Peyer's patch (tissue), 4 donors: ENCODE measurements at places on chromosomes 1 and 21. TPM values are rescaled to one million over a fixed set of nuclear protein-coding genes. Genes with fewer than 3 reads are reported as not detected.

DNA sequence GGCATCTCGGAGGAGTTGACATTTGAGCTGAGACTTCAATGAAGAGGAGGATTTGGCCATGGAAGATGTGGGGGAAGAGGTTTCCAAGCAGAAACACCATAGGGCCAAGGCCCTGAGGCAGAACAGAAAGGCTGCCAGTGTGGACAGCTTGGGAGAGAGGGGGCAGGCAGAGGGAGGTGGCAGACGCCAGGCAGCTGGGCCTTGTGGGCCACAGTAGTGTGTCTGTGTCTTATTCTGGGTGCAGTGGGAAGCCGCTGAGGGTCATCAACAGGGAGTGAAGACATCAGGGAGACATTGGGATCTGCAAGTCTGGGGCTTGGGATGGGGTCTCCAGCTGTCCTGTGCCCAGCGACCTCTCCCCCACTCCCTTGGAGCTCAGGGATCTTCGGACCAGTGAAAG lies 96.8 kb downstream of the LACTBL1 start:
- DNase-seq: no peak

DNA sequence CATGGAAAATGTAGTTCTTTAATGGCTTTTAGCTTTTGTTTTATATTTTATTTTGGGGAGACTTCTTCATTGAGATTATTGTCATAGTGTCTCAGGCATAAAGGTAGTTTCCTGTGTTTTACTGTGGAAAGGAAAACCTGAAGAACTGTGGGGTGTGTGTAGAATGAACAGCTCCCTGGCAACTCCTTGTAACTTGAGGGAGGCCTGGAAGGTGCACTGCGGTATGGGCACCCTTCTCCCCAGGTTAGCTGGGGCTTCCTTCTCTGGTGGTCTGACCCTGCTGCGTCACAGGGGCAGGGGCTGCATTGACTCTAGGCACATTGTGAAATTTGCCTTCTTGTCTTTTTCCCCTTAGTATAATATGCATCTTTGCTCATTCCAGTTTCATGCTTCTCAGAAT lies 1.7 kb downstream of the ATP1B1 start:
- no peak for DNase-seq

The AMY1C gene
- total RNA-seq: not detected

- no peak for DNase-seq
These were observed 250.8 kb upstream of the KIAA0040 start for GRCh38 chr1:175443332-175443731.

DNA sequence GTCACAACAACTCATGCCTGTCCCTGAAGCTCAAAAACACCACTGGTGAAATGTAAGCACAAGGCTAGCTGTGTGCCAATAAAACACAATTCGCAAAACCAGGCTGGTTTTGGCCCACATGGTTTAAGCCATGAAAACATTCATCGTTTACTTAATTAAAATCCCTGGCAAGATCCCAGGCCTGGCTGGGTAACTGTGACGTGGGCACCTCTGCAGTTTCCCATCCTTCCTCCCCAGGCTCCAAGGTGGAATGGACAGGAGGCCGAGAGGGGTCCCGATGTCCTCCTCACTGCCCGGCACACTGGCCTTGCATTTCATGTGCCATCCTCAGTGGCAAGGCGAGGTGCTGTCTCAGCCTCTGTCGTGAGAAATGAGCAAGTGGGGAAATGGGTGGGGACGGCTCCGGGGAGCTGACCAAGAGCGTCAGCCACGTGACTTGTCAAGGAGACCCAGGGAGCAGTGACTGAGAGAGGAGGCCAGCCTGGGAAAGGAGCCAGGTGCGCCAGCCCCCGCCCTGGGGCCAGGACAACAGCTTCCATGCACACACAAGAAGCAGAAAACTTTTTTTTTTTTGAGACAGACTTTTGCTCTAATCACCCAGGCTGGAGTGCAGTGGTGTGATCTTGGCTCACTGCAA lies 153.1 kb upstream of the RAB4A start:
- no peak for DNase-seq

GRCh38 chr21:38352536-38353219 lies 95.9 kb downstream of the KCNJ15 start:
- DNase-seq: no peak

DNA sequence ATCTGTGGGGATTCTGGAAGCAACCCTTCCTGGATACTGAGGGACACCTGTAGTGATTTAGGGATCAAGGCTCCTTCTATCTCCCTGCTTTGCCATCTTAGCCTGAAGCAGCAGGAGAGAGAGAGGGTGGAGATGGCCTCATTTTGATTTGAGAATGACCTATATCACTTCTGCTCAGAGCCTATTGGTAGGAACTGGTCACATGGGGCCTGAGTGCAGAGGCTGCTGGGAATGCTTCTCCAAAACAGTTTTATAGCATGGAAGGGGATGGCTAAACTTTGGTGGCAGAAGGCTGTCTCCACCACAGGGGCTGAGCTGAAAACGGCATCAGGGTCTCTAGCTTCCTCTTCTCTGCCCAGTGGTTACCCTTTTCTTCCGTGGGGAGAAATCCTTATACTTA lies 105.8 kb downstream of the TBX19 start:
- no peak for DNase-seq

GRCh38 chr21:28447462-28447861 lies 545.2 kb downstream of the LTN1 start:
- DNase-seq: no peak

The CCDC185 gene
- total RNA-seq: not detected

DNA sequence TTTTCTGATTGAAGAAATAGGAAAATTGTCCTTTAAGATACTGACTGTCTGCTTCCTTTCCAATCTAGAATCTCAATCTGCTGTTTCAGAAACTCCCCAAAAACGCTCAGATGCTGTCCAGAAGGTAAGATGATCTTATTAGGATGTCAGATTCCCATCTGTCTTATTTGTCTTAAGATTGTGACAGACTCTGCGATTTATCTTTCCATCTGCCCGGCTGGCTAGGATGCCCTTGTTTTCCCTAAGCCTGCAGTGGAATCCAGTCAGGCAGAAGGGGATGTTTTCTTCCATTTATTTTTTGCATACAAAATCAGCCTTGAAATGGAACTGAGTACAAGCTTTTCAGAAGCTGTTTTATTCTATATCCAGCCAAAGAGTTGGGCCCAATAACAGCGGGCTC lies 96.5 kb downstream of the FMN2 start:
- no peak for DNase-seq

- DNase-seq: no peak
These were observed 131.9 kb downstream of the AK5 start for GRCh38 chr1:77413541-77414335.

GRCh38 chr1:112721966-112722524 lies 6.9 kb upstream of the PPM1J start:
- no peak for DNase-seq

GRCh38 chr1:176765608-176766007 lies 302.6 kb downstream of the PAPPA2 start:
- DNase-seq: no peak

The LCE2B gene
- not detected for total RNA-seq

GRCh38 chr1:65939636-65940035 lies 146.9 kb downstream of the PDE4B start:
- no peak for DNase-seq

The C1orf141 gene
- not detected for total RNA-seq

The ATP5PF gene
- total RNA-seq: 74.8 TPM

DNA sequence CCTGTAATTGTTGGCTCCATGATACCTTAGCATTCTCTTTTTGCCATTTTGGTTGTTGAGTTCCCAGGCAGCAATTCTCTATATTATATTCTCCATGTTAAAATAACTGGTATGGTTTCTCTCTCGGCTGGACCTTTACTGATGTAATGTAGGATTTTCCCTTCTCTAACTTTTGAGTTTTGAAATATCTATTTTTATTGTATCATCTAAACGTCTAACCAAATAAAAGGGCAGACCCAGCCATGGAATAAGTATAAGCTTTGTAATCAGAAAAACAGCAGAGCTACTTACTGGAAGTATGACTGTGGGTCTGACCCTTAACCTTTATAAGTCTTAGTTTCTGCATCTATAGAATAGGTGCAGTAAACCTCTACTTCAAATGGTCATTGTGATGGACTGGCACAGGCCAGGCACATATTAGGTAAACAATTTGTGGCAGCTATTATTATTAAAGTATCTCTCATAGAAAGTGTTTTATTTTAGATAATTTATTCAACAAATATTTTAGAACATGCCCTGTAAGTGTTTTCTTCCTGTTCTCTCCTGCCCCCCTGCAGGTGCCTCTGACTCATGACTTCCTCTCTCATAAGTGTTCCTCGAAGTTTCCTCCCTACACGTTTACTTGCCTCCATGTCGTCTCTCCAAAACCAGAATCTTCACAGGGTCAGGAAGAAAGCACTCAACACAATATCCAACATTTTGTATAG lies 224.9 kb upstream of the FGGY start:
- no peak for DNase-seq

GRCh38 chr1:162548170-162548569 lies 13.4 kb upstream of the UAP1 start:
- no peak for DNase-seq

GRCh38 chr1:6002714-6003501 lies 10.7 kb upstream of the NPHP4 start:
- peak; percentile 36 for DNase-seq

GRCh38 chr1:207333620-207334019 lies 12.1 kb downstream of the CD55 start:
- DNase-seq: no peak

GRCh38 chr1:209368864-209369598 lies 214.5 kb upstream of the CAMK1G start:
- no peak for DNase-seq

DNA sequence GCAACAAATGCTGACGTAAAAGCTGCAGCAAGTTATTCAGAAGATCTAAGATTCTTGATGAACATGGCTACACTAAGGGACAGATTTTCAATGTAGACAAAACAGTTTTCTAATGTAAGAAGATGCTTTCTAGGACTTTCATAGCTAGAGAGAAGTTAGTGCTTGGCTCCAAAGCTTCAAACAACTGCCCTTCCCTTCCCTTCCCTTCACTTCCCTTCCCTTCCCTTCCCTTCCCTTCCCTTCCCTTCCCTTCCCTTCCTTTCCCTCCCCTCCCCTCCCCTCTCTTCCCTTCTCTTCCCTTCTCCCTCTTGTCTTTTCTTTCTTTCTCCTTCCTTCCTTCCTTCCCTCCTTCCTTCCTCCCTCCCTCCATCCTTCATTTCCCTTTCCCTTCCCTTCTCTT lies 365.3 kb upstream of the ADGRL4 start:
- DNase-seq: no peak

The AMY2B gene
- 46.4 TPM for total RNA-seq

The EXTL1 gene
- total RNA-seq: not detected

DNA sequence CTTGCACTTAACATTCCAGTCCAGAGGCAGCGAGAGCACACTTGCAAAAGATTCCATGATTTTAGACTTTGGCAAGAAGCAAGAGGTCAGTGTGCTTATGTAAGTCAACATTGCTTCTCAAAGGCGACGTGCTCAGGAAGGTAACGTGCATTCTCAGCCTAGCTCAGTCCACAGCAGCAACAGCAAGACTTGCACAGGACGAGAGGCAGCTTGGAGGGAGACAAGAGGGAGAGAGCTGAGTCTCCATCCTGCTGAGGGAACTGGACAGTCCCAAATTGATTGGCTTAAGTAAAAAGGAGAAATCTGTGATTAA lies 56.5 kb downstream of the PTP4A2 start:
- no peak for DNase-seq

DNA sequence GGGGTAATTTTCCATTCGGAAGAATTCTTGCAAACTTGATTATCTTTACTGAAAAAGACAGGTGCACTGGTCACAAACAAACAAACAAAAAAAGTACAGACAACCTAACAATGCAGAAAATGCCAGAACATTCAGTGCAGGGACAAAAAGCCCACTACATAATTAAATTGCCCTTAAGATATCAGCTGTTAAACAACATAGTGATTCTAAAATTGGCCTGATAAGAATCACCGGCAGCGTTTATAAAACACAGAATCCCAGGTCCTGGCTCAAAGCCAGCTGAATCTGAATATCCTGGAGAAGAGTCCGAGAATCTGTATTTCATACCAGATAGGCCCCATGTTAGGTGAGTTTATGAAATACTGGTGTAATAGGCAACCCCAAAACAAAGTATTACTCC lies 6.1 kb downstream of the PLPP3 start:
- DNase-seq: no peak

The S100A4 gene
- 38.2 TPM for total RNA-seq

DNA sequence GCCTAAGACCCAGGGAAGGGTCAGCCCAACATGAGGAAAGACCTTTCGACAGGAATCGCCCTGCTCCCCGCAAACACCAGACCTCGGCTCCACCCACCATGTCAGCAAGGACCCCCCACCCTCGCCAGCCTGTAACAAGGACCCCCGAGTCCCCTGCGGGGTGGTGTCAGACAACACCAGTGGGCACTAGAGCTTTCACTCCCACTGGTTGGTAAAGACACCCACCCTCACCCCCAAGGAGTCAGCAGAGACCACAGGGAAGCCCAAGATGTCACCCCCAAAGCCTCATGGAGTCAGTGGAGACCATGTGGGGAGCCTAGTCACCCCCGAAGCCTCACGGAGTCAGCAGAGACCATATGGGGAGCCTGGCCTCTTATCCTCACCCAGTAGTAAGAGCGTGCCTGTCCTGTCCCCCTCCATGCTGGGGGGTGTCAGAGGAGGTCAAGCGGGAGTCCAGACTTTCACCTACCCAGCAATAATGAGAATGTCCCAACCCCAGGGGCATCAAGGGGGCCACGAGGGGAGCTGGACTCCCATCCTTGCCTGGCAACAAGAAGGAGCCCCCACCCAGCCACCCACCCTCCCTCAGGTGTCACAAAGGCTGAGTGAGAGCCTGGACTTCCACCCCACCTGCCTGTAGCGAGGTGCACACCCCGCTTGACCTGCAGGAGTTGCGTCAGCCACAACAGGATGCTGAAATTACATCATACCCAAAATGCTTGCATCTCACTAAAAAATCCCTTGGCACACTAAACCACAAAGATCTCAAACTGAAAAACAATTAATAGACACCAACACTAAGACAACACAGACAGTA lies 24.8 kb downstream of the SLC19A1 start:
- no peak for DNase-seq

- peak; percentile 92 for DNase-seq
These were observed 79.2 kb downstream of the TMEM53 start for GRCh38 chr1:44594871-44595735.

The PATJ gene
- total RNA-seq: 153 TPM

The GRHL3 gene
- 1.1 TPM for total RNA-seq

DNA sequence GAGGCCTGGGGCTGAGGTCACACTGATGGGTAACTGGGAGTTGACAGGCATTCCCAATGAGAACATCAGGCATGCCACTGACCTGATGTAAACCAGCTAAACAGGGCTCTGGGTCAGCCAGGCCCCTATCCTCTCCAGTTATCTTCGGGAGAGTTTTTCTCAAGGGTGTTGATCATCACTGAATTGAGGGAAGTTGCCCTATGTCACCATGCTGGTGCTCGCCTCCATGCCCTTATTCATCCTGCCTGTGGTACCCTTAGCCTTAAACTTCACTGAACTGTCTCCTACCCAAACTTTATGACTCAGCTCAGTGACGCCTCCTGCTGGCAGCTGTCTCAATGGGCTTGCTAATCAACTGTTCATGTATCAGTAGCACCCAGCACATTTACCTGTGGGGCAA lies 80.7 kb upstream of the TNR start:
- DNase-seq: no peak

- DNase-seq: peak; percentile 92
These were observed 149.2 kb upstream of the JUN start for GRCh38 chr1:58932859-58933598.

The PLEKHN1 gene
- total RNA-seq: not detected
